ENCODE measurements at places on chromosomes 2 and 18.

DNA sequence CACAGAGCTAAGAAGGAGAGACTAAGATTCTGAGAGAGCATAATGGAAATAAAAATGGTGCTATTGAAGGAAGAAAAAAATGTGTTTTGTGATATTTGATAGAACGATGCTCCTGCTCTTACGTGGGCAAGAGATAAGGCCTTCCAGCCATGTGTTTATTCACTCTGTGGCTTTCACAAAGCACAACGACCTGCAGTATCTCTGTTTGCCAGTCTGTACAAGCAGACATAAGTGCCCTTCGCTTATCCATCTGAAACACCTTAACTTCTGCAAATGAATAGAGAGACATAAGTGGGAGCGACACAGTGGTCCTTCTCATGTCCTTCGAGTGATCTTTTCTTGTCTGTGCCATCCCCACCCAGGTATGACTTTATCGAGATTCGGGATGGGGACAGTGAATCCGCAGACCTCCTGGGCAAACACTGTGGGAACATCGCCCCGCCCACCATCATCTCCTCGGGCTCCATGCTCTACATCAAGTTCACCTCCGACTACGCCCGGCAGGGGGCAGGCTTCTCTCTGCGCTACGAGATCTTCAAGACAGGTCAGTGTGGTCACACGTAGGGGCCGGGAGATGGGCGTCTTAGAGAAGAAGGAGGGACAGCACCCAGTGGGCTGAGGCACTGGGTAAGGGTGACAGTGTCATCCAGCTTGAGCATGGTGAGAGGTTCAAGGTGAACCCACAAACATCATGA is 33.7 kb downstream of the NRP2 start:
- DNase-seq: no peak

GRCh38 chr18:25495606-25496005 is 143.6 kb upstream of the ZNF521 start:
- DNase-seq: no peak

DNA sequence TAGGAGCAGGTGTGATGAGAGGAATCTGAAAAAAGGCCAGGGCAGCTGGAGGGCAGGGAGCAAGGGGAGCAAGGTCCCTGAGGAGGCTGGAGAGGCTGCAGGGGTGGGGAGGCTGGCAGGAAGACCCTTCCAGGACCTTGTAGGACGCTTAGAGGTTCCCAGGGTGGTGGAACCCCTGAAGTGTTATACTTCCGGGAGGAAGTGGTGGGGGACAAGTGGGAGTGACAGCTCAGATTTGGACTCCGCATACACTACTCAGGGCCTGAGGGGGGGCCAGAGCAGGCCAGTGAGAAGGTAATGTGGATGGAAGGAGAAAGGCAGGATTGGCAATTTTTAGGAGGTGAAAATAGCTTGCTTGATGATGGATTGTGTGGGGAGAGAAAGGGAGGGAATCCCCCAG is 1.9 kb upstream of the NCAPH start:
- DNase-seq: no peak

DNA sequence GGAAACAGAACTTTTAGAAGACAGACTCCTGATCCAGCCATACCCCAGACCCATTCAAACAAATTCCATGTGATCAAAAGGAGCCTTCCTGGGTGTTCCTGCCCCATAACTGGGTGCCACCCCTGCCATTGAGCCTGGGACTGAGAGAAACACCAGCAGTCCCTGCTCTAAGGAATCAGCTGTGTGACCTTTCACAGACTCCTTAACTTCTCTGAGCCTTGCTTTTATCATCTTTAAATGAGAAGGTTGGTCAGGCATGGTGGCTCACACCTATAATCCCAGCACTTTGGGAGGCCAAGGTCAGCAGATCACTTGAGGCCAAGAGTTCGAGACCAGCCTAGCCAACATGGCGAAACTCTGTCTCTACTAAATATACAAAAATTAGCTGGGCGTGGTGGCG is 20.6 kb downstream of the CIDEA start:
- DNase-seq: no peak

GRCh38 chr2:34787341-34787740 is 1188.2 kb upstream of the FAM98A start:
- no peak for DNase-seq
